ENCODE measurements at places on chromosomes 7 and 10.

DNA sequence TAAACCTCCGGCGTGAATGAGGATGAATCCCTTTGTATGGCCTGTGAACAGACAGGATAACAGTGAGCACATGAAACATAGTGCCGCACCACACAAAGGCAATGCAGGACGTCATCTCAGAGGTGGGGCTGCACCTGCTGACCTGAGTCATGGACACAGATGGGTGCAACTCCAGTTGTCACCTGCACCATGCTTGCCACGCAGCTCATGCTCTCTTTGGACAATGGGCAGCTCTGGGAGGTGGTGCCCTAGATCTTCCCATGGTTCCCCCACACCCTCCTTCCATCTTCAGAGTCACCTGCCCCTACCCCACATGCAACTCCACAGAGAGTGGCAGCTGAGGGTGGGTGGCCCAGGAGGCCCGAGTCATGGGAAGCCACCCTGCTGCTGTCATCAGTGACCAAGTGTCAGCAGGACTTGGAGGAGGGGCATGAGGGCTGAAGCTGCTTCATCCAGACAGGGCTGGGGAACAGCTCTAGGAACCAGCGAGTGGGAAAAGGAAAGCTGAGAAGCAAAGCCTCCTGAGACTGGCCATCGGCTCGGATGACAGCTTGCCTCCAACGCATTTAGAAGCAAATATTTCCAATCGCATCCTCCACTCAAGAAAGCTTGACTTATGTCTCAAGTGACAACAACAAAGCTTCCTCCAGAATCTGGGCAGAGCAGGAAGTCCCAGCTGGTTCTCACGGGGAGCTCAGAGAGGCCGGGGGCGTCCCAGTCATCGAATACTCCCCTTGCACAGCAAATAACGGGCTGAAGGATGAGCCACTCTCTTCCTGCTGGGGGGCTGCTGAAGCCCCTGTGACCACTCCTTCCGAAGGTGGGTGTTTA, 27.1 kb downstream of the VIPR2 start:
- DNase-seq, result no peak

DNA sequence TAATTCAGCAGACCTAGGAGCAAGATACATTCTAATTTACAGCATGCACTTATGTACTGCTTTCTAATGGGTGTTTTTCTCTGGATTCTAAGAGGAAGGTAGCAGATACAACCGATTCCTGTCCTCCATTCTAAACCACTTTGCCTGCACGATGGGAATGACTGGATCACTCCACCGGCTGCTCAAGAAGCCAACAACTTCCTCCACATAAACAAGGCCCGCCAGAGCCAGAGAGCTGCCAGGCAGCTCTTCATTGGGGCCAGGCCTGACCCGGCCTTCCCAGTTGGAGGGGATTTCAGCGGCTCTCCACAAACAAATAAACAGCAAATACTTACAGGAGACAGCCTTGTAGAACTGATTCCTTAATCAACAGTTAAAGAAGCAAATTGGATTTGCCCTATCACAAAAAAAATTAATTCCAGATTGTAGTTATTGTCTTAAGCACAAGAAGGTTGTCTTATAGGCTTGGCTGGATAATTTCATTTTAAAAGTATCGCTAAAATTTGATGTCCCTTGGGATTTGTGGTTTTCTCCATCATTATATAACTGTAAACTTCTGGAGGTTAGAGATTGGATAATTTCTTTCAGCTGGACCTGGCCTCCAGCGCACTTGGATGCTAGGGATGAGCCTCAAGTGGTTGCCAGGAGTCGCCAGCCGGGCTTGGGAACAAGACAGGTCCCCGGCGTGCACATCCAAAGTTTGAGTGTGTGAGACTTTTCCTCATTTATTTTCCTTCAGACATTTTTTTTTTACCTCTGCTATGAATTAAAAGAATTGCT, 20.9 kb downstream of the EBF3 start:
- no peak for DNase-seq

- DNase-seq, result no peak
Observed at GRCh38 chr7:3981281-3981680, 680.2 kb downstream of the SDK1 start.

DNA sequence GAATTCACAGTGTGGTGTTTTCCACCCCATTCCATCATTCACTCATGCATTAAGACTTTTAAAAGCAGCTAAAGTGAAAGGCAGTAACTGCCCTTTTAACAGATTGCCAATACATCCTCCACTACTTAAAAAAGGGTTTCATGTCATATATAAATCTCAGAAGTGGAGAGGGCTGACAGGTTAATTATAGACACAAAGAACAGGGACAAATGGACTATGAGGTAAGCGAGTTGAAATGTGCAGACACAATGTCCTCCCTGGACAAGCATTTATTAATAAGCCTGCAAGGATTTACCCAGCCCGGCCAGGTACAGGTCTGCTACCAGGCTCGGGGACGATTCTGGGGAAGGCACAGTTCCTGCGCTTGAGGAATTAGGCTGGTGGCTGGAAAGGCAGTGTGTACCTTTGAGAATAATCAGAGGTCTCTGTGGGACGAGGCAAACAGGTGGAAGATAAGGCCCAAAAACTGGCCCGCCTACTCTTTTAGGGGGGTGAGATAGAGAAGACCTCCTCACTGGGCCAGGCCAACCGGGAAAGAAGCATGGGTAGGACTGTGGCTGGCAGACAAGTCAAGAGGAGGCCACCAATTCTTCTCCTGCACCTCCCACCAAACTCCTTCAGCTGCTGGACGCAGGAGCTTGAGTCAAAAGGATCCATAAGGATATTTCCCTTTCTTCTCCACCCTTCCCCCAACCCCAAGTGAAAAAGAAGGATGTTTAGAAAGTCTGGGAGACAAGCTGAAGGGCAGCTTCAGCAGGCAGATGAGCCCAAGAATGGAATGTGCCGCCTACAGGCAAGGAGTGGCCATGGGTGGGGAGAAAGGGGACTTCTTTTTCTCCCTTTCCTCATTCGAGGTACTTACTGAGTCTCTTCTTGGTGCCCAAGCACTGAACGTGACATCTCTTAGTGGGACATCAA, 1.5 kb downstream of the PDLIM1 start:
- no peak for DNase-seq

GRCh38 chr7:7202375-7202720, 20.0 kb downstream of the C1GALT1 start:
- DNase-seq, result no peak

DNA sequence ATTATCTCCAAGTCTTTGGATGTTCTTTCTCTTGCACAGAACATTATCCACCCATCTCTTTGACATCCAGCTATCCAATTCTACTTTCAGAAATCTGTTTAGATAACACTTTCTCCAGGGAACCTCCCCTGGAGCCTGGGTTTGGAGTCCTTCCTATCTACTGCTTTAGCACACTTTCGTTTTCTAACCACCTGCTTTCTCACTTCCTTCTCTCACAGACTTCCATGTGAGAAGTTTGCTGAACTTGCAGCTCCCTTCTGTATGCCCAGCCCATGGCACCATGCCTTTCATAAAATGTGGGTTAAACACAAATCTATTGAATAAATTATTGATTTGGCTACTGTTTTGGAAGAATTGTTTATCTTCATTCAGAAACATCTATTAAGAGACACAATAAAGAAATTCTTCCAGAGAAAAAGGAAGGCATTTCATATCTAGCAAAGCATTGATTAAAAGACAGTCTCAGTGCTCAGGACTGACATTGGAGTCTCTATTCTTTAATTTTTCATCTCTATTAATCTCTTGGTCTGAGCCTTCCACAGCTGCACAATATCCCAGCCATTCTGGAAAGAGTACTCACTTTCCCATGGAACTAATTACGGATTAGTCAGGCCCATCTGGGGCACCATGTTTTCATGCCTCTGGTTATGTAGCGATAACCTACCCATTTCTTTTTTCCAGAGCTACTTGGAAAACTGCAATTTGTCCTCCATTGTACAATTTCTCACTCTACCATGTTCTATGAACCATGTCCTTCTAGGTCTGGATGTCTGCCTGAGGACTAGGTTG, 1077.3 kb downstream of the SORCS3 start:
- no peak for DNase-seq

GRCh38 chr7:89312551-89312950, 517.0 kb upstream of the TEX47 start:
- DNase-seq, result no peak

- no peak for DNase-seq
Observed at GRCh38 chr10:58674251-58674650, 161.6 kb downstream of the BICC1 start.
